DMS79 treated with DMSO at 0.1 percent for 48 hours (cell line): ENCODE measurements at places on chromosomes 3 and 15.

- no peak for DNase-seq
Measured at GRCh38 chr3:155326901-155327300, 33.4 kb upstream of the STRIT1 start.

DNA sequence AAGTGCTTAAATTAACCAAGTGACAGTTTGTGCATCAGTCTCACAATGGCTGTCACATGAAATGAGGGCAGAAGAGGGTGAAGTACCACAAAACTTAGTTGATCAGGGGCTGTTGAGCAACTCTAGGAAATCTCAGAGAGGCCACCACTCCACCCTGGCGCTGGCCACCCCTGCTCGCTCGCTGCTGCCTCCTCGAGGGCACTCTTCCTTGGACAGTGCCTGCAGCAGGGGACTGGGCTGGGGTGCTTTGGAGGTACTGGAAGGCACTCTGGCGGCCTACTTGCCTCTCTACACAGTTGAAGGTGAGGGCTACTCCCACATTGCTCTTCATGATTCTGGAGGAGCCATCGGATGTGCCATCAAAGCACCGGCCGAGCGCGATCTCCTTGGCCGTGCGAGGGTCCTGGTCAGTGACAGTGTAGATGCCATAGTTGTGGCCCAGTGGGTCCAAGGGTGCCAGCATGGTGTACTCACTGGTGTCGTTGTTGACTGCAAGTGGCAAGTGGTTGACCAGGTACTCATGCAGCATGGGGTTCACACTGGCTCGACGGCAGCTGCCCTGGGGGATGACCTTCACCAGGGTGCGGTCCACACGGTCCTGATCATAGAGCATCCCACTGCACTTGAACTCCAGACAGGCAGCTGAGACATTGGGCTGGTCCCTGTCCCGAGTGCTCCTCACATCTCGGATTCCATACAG lies 11.6 kb upstream of the CLPX start:
- no peak for DNase-seq

DNA sequence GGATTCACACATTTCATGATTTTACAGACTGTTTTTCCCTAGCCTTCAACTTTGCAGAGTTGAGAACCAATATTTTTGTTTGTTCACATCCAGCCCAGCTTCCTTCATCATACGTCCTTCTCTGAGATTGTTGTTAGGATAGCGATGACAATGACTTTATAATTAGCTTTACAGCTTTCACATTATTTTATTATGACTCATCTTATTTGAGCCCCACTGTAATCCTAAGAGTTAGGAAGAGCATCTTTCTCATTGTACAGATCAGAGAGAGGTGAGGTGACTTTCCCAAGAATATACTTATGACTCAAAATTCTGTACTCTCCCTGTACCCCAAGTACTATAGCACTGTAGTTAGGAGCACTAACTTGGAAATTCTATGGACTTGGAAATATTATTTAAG lies 156.1 kb downstream of the ALDH1A2 start:
- no peak for DNase-seq

DNA sequence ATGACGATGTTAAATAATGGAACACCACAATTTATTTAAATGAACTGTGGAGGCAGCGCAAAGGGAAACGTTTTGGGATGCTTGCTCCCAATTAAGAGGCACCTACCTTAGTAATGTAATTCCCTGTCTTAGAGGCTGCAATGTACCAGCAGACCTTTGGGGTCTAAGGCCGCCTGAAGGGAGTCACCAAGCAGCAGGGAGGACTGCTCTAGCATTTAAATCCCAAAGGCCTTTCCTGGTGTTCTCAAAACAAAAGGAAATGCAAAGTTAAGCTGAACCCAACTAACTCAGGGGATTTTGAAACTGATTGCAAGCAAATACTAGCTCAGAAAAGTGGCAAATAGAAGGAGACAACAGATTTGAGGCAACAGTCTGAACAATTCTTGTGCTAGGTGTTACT lies 510.8 kb downstream of the GABRG3 start:
- no peak for DNase-seq

GRCh38 chr3:120331076-120331475 lies 18.1 kb downstream of the LRRC58 start:
- no peak for DNase-seq

GRCh38 chr15:34606545-34606944 lies 23.1 kb upstream of the GOLGA8B start:
- no peak for DNase-seq

DNA sequence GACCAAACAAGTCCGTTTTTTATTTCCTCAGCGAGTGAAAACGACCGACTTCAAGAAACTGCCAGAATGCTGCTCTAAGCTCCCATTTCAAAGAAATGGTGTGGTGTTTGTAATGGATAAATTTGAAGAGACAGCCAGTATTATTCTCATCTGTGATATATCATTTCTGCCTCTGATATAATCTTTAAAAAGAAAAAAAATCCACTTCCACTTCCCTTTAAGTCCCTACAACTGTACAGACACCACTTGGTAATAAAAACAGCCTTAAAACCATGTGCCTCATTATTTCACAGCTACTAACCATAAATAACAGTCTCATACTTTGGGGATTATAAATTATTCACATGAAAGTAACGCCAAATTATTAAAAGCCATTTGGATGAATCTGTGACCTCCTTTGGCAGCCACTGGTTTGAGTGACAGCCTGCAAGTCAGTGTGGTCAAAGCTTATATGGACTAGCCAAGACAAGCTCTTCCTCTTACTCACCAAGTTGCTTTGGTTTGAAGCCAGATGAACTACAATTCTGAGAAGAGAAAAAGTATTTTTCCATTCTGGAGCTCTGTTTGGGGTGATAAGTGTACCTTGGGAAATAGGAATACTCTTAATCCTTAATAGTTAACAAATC lies 168.0 kb downstream of the SHOX2 start:
- no peak for DNase-seq

DNA sequence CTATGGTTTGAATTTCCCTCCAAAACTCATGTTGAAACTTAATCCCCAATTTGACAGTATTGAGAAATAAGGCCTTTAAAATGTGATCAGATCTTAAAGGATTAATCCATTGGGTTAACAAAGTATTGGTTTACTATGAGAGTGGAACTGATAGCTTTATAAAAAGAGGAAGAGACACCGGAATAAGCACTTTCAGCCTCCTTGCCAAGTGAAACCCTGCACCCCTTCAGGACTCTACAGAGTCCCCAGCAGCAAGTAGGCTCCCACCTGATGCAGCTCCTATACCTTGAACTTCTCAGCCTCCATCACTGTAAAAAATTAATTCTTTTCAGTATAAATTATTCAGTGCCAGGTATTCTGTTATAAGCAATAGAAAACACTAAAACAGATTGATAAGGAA lies 348.3 kb downstream of the CGGBP1 start:
- DNase-seq: no peak

- no peak for DNase-seq
Measured at GRCh38 chr3:12405432-12406272, 78.6 kb upstream of the TSEN2 start.

DNA sequence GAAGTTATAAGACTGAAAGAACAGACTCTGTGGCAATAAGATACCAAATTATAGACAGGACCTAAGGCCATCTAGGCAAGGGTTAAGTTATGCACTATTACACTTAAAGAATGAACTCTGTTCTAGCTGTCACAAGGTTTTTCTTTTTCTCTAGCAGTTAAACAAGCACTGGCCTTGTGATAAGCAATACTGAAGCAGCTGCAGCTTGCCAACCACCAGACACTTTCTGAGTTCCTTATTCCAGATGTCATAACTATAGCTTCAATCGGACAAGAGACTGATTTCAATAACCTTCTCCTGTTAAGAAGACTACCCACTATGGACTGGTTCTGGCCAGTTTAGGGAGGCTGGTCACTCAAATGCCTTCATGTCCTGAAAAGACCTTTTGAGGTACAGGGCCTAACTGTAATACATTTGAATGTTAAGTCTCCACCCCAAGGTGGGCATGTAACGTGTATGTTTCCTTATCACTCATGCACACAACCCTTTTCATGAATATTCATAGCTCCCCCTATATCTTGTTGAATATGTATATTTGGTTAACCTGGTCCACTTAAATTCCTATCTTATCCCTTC lies 85.8 kb downstream of the CFAP20DC start:
- DNase-seq: no peak

DNA sequence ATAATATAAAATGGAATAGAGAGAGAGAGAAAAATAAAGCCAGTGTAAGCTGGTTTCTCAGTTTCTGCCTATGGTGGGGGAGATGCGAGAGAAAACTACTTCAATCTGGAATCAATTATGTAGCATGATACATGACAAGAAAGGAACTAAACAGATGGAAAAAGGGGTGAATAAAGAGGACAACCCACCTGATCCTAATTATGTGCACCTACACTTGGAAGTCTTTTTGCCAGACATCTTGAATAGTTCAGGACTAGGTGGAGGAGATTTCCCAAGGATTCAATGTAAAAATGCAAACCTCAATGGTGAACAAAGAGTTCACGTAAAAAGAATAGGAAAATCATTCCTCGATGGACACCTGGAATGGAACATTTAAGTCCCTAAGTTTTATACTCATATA lies 524.4 kb upstream of the RGMA start:
- DNase-seq: no peak

DNA sequence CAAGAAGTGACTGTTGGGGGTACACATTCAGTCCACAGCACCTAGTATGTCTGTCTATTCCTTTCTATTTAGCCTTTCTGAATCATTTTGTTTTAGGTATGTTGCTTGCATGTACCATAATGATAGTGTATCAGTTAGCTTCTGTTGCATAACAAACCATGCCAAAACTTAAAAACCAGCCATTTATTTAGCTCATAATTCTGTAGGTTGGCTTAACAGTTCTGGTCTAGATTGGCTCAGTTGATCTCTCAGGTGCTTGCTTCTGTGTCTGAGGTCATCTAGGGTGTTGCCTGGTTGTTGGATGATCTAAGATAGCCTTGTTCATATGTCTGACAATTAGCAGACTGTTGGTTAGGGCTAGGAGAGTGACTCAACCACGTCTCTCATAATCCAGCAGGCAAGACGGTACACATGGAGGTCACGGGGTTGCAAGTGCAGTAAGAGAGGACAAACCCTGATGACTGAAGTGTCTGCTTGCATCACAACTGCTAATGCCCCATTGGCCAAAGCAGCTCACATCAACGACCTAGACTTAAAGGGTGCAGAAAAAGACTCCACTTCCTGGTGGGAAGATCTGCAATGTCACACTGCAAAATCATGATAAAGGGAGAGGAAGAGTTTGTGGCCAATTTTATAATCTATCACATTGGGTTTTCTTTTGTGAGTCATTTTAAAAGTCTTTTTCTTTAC lies 6.8 kb upstream of the PDCD6IP start:
- no peak for DNase-seq

DNA sequence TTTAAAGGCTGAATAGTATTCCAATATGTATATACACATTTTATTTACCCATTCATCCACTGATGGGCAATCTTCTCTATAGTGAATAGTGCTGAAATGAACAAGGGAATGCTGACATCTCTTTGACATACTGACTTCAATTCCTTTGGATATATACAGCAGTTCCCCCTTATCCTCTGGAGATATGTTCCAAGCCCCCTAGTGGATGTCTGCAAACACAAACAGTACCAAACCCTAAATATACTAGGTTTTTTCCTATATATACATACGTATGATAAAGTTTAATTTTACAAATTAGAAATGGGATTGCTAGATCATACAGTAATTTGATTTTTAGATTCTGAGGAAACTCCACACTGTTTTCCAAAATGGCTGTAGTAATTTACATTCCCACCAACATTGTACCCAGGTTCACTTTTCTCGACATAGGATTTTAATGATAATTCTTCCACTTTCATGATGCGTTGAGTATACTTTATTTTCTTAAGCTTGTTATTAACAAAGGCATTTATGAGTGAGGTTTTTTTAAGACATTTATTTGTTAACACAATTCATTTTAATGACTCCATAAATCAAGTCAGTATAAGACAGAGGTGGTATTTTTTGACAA lies 38.2 kb downstream of the VPS13C start:
- no peak for DNase-seq

DNA sequence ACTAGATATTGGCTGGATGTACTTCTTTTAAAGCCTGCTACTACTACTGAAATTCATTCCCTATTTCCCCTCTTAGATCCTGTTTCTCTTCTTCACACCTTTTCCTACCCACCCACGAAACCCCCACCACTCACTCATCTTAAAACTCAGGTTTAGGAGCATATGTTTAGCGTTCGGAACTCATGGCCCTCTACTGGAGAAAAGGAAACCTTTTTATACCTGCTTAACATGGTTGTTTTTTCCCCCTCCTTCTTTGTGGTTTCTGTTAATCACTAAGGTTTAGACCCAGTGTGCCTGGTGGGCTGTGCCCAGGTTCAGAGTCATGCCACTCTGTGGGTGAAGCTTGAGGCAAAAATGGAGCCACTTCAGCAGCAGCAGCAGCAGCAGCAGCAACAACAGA lies 2.6 kb downstream of the ARID3B start:
- DNase-seq: no peak

DNA sequence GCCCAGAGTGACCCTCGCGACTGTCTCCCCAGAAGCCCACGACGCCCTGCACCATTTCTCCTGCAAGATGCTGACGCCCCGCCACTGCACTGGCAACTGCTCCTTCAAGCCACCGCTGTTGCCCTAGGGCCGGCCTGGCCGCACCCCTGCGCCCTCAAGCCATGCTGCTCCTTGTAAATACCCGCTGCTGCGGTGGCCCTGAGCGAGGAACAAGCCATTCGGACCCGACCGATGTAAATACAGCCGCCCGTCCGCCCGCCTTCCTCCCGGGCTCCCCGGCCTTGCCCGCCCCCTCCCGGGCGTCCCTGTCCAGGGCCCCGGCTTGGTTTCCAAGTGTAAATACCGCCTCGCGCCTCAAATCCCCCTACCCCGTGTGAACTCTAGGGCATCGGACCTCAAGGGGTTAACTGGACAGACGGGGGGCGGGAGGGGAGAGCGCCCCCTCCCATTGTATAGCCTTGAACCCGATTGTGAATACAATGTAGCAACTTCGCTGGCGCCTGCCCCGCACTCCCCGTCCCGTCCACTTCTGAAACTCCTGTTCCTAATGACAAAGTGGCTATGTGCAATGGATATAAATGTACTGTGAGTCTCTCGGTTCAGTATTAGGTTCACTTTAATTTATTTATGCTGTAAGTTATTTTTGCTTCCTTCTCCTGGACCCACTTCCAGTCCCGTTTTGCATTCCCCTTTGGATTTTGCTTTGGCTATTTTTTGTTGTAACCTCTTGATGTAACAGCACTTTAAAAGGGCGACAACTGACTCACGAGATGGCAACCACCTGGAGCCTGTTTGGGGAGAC lies 5.9 kb downstream of the RNU6-1 start:
- DNase-seq: no peak

- no peak for DNase-seq
Measured at GRCh38 chr3:119305286-119305685, 11.1 kb downstream of the ARHGAP31 start.

DNA sequence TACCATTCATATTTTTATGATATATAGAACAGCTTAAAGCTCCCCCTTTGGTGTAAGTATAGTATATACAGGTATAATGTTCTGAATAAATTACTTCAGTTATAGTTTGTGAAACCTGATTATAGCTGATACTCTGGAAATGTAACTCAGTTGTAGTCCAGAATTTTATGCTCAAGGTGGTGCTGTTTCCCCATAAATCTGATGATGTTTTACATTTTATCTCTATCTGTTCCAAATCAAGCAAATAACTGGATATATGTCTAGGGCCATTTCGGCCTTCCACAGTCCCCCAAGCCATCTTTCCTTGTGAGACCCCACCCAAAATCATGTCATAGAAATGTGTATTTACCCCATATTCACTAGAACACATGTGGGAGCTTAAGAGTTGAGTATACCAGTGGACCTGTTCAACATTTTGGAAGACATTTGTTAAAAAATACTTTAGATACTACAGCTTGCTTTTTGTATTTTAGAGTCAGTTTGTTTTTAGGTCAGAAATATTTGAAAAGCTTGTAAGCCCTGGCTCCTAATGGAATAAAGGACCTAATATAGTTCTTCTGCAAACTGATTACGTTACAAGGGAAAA lies 107.1 kb downstream of the ATG7 start:
- peak; percentile 30 for DNase-seq
